Stimulated activated memory B cell treated with anti-CD40 and anti-IgM and Interleukin-4, amounts not matched to agents 10 μg/mL and 1 μg/mL and 100 μg/mL, for 72 hours (primary cell): ENCODE measurements at places on chromosomes 2 and 18.

DNA sequence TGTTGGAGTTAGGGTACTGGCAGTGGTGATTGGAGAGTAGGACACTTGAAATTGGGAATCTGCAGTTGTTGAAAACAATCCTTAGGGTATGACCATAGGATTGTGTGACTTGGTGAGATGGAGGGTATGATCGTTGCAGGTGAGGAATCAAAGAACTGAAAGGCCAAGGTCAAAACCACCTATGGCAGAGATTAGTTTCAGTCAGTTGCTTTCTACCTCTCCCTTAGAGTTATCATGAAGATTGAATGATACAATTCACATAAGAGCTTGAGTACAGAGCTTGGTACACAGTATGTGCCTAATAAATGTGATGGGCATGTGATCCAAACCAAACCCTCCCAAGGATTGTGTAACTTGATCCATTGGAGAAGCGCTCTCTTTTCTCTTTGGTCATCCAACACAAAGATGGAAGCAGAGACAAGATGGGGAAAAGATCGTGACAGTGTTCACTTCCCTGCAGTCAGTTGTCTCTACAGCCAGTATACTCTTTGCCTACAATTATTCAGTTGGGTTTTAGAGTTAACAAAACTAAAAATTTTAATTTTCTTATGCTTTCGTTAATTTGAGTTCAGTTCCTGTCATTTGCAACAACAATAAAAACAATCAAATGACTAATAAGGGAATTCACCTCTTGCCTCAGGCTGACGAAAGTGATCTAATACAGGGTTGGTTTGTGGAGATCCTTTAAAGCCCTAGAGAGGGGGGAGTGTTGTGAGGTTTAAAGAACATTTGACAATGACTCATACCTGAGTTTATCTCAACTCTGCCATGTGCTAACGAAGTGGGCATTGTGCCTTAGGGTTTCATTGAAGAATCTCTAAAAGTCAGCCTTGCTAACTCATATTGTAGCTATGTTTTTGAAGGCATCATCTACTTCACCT, 14.8 kb upstream of the SMAD2 start:
- peak; percentile 78 for ATAC-seq

- no peak for ATAC-seq
Measured at GRCh38 chr2:64273524-64274398, 129.5 kb upstream of the PELI1 start.

GRCh38 chr2:58834404-58834803, 593.3 kb upstream of the FANCL start:
- no peak for ATAC-seq

- no peak for ATAC-seq
Measured at GRCh38 chr2:23772684-23773083, 154.2 kb downstream of the ATAD2B start.

- ATAC-seq = no peak
Measured at GRCh38 chr2:170148161-170148560, 29.8 kb upstream of the MYO3B start.

DNA sequence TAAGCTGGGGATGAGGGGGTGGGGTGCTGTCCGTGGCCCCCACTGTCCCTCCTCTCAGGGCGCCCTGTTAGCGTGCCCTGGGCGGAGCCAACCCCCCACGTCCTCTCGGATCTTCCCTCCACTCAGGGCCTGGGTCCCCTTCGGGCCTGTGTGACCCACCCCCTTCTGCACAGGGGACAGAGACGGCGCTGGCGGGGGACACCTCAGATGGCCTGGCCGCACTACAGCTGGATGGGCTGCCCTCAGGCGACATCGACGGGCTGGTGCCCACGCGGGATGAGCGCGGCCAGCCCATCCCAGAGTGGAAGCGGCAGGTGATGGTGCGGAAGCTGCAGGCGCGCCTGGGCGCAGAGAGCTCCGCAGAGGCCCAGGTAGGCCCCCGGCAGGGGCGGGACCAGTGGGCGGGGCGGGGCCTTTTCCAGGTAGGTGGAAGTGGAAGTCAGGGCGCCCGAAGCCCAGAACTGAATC, 9.9 kb upstream of the KLHL30 start:
- ATAC-seq = peak; percentile 6

DNA sequence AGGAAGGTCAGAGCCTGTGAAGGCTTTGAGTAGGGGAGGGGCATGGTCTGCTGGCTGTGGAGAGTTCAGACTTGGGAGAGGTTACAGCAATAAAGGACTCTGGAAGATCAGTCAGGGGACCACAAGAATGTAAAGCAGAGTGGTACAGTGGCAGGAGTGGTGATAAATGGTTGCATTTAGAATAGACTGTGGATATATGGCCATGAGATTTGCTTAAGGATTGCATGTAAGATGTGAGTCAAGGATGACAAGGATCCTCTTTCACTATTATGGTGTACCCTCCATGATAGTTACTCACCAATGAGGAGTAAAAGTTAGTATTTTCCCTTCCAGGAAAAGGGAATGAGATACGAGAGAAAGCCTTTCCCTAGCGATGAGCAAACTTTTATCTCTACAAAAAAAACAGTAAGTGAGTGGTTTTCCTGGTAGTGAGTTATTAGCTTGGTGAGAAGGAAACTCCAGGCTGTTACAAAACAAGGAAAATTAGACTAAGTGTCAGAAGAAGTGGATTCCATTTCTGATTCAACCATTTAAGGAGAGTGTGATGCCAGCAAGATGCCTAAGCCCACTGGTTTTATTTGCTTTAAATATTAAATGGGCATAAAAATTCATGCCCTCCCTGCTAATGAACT, 818.0 kb upstream of the ACVR2A start:
- ATAC-seq = no peak

DNA sequence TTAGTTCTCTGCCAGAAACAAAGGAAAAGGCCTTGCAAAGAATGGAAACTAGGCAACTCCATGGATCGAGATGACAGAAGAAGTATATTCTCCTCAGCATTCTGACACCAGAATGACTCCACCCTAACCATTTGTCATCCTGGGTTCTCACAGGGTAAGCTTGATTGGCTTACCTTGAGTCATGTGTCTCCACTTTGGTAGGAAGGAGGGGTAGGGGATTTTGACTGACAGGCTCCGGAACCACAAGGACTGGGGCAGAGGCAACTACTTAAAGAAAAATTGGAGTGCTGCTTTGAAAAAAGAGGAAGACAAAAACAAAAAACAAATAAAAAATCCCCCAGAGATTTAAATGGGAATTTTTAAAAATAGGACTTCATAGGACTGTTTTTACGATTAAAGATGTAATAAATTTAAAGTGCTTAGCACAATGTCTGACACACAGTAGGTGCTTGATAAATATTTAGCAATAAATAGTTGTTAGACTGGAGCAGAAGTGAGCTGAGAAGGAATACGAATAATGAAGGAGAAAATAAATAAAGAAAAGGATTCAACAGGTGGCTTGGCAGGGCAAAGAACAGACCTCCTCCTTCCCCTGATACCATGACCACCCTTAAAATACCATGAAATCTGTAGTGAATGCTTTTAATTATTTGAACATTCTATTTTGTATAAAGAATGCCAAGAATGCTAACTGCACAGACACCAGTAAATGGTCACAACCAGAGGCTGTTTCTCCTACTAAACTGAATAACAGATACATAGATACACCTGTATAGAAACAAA, 230.2 kb downstream of the CDCA7 start:
- ATAC-seq = no peak

DNA sequence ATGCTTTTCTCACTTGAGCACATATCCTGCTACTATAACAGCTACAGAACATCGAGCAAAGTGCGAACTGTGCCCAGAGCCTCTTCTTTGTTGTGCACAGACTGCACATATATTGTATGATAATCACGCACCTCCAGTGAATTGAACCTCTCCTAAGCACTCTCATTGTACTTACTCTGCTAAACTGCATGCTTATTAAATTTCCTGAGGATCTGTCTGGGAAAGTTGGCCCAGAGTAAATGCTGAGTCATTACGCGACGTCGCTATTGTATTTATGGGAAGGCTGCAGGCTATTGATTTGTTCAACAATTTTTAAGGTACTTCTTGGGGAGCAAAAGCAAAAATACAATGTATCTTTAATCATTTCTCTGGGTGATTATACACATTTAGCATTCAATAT, 399.6 kb upstream of the DSEL start:
- no peak for ATAC-seq

- ATAC-seq = no peak
Measured at GRCh38 chr2:86794861-86795260, 4.1 kb upstream of the CD8A start.

GRCh38 chr18:10152475-10152874, 238.7 kb downstream of the VAPA start:
- ATAC-seq = no peak

DNA sequence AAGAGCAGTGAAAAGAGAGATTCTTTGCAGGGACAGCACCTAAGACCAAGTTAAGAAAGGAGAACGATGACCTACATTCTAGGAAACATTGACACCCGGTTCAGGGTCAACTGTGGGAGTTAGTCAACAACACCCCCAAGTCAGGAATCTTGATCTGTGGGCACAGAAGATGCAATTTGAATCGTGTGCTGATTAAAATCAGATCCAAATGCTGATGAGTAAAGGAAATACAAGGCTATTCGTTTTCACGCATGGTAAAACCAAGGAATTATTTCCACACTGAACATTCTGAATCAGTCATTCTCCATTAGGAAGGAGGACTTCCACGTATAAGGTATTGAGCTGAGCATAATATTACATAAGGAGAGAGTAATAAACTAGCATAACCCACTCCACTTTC, 124.2 kb downstream of the COPS8 start:
- ATAC-seq = no peak

DNA sequence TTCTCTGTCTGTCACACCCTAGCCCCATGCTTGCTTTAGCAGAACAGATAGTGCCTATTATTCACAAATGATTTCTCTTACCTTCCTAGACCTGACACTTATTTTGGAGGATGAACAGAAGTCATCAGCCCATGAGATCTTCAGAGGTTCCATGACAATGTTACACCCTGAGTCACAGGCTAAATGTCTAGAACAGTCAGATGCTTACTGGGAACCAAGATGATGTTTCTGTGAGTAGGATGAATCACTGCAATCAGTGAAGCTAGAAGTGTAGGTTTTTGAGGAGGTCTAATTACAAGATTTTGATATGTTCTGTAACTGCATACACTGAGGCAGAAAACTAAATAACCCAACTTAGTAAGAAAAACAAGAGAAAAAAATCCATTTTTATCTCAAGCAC, 123.0 kb upstream of the THUMPD2 start:
- ATAC-seq = no peak

- no peak for ATAC-seq
Measured at GRCh38 chr2:38251940-38252339, 125.1 kb downstream of the ATL2 start.

- ATAC-seq = peak; percentile 75
Measured at GRCh38 chr18:13558124-13558523, 168.2 kb downstream of the FAM210A start.

GRCh38 chr2:207724113-207724512, 12.7 kb downstream of the CCNYL1 start:
- ATAC-seq = no peak

GRCh38 chr18:4854671-4855070, 342.4 kb downstream of the AKAIN1 start:
- no peak for ATAC-seq

DNA sequence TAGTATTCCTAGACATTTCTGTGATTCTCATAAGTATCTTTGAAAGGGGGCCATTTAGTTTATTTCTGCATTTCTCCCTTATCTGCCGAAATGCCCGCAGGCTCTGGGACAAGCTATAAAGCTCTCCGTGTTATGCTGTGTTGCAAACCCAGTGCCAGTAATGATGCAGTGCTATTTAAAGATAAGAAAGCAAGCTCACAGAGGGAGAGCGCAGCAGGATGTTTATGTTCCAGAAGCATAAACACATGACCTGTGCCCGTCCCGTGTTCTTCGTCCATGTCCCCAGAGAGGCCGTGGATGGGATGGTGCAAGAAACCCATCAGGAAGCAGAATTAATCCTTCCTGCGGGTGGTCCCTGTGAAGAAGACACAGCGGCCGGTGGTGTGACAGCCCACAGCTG, 99.4 kb downstream of the NEDD4L start:
- no peak for ATAC-seq

GRCh38 chr18:59270689-59271257, 2.5 kb downstream of the RAX start:
- no peak for ATAC-seq

DNA sequence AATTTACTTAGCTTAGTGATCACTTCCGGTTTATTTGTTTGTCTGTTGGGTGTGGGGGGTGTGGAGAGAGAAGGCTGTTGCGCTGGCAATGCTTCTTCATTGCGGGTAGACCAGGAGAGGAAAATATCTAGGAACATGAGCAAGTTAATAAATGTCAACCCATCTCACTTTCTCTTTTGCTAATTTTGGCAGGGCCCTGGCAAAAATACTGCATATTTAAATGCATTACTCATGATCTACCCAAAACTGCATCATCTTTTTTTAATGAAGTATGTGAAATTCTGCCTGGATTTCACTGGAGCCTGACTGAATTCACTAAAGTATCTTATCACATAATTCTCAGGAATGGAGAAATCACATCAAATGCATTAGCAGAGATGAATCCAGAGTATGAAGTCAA, 1131.0 kb upstream of the NXPH2 start:
- ATAC-seq = no peak

DNA sequence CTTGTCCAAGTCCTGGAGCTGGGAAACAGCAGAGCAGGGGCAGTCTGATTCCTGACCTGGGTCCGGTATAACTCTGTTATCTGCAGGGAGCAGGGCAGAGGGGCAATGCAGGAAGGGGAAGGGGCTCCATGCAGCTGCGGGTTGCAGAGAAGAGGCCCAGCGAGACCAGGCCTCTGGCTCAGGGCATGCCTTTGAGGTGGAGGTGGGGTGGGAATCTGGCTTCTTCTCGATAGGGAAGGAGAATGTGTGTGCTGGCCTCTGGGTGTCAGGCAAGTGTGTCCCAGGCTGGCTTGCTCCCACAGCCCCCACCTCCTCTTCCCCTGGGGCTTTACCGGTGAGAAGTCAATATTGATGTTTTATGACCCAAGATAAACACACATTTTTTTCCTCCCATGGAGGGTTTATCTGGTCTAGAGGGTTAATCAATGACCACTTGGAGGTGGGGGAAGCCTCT, 187.1 kb upstream of the HAAO start:
- no peak for ATAC-seq

- no peak for ATAC-seq
Measured at GRCh38 chr18:10511236-10511635, 14.6 kb upstream of the NAPG start.

GRCh38 chr2:68917034-68917718, 35.5 kb downstream of the GKN2 start:
- ATAC-seq = no peak

- no peak for ATAC-seq
Measured at GRCh38 chr2:229914171-229914570, 7.6 kb downstream of the TRIP12 start.

DNA sequence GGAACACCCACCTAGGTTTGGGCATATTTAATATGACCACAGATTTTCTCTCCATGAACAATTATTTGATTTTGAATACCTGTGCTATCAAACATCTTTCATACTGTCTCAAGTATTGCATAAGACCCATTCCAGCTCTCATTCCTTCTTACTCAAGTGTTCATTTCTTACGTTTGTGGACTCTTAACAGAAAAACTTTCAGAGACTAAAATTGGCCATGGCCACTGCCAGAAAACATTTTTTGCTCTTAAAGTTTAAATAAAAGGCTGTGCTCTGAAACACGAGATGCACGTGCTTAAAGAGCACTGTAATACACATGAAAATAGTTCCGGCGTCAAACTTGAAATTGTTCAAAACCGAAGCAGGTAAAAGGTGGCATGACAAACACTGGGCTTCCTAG, 89.3 kb downstream of the LIMS1 start:
- no peak for ATAC-seq

- no peak for ATAC-seq
Measured at GRCh38 chr2:28310107-28310506, 82.6 kb upstream of the FOSL2 start.
